ENCODE measurements at places on chromosomes 1 and 21. TPM values are rescaled to one million over a fixed set of nuclear protein-coding genes. Genes with fewer than 3 reads are reported as not detected.

The PTGFR gene
- total RNA-seq, result 27.3 TPM

The PAPPA2 gene
- 3.8 TPM for total RNA-seq

The CD1E gene
- total RNA-seq, result not detected

The PIGK gene
- total RNA-seq, result 32.7 TPM

The TNFSF4 gene
- total RNA-seq, result 1.9 TPM

The SOX13 gene
- total RNA-seq, result 31.3 TPM

The SLAMF9 gene
- total RNA-seq, result not detected

The SYT11 gene
- 26.2 TPM for total RNA-seq

The OR2AK2 gene
- not detected for total RNA-seq
